ENCODE measurements at places on chromosomes 5 and 9.

- H3K4me1 ChIP-seq = peaks cover 16% of the 10 kb centered on the region
- H3K4me3 ChIP-seq = peak overlapping the region; percentile 76
- peak overlapping the region; percentile 68 for H3K27ac ChIP-seq
- no peak for DNase-seq
Measured at GRCh38 chr5:1535646-1536045, 11.9 kb upstream of the LPCAT1 start.

DNA sequence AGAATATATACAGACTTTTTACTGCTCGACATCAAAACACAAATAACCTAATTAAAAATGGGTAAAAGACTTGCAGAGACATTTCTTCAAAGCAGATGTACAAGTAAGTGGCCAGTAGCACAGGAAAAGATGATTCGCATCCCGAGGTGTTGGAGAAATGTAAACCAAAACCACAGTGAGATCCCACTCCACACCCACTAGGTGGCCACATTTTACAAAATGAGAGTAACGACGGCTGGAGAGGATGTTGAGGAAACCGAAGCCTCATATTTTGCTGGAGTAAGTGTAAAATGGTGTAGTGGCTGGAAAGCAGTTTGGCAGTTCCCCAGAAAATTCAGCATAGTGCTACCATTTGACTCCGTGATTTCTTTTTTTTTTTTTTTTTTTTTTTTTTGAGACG is 21.3 kb upstream of the GBGT1 start:
- peak; percentile 69 for DNase-seq
- peaks cover 14% of the 10 kb centered on the region for H3K4me1 ChIP-seq
- H3K27me3 ChIP-seq = peaks cover 36% of the 10 kb centered on the region

GRCh38 chr5:137341831-137342230 is 157.3 kb downstream of the SPOCK1 start:
- DNase-seq = no peak
- no peak overlapping the region for H3K4me3 ChIP-seq
- H3K27ac ChIP-seq = no peak overlapping the region
- no peaks in the 10 kb centered on the region for H3K4me1 ChIP-seq

GRCh38 chr9:133137451-133138231 is 16.6 kb upstream of the RALGDS start:
- H3K4me3 ChIP-seq = no peak overlapping the region
- H3K27me3 ChIP-seq = no peaks in the 10 kb centered on the region
- peaks cover 3% of the 10 kb centered on the region for H3K36me3 ChIP-seq
- H3K27ac ChIP-seq = peak overlapping the region; percentile 96
- peak; percentile 30 for DNase-seq

DNA sequence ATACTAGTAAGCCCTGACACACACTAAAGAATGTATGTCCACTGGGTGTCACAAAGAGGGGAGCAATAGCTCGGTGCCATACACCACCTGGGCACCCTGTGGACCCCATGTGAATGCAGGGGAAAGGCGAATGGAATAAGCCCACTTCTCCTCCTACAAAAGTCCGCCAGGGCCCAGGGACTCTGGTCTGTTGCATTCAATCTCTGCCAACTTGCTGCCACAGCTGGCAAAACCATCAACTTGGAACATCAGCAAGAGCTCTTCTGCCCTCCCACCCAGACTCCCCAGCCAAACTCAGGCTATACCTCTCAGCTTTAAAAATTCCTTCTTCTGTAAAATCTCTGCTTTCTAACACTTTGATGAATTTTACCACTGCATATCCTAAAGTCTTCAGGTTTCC is 54.5 kb downstream of the PFDN1 start:
- no peaks in the 10 kb centered on the region for H3K27me3 ChIP-seq
- H3K4me1 ChIP-seq = peaks cover 55% of the 10 kb centered on the region
- peaks cover 14% of the 10 kb centered on the region for H3K36me3 ChIP-seq
- no peak overlapping the region for H3K27ac ChIP-seq
- DNase-seq = no peak
- H3K4me3 ChIP-seq = no peak overlapping the region

DNA sequence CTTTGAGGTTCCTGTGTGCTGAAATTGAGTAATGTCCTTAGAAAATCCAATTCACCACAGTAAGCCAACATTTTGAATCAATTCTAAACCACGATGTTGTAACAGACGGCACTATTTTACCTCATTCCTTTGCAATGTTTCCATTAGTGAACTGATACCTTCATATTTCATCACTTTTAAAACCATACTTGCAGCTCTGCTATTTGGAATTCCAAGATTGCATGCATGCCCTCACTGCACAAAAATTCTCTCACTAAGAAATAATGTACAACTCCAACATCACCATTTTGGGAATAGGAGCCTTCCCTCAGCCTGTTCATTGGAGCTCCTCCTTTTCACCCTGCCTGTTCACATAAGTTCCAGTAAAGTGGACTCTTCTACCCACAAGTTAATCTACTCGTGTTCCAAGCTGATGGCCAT is 74.8 kb upstream of the TGFBR1 start:
- DNase-seq = no peak
- H3K27ac ChIP-seq = no peak overlapping the region
- no peaks in the 10 kb centered on the region for H3K36me3 ChIP-seq

DNA sequence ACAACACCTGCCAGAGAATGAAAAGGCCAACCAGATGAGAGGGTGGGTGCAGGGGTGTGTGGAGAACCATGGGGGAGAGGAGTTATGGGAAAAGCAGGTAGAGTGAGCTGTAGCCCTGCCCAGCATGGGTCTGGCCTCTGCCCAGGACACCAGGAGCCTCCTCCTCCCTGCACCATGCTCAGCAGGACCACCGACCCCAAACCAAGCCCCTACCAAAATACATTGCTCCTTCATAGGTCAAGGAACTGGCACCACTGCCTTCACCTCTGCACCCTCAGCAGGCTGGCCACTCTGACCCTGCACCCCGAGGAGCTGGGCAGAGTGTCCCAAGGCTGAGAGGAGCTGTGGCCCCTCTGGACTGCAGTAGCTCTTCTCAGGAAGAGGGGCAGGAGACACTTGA is 102.0 kb downstream of the NSG2 start:
- H3K36me3 ChIP-seq = no peaks in the 10 kb centered on the region
- DNase-seq = no peak
- peaks cover 4% of the 10 kb centered on the region for H3K4me1 ChIP-seq
- H3K27ac ChIP-seq = no peak overlapping the region
- peaks cover 13% of the 10 kb centered on the region for H3K27me3 ChIP-seq
- H3K4me3 ChIP-seq = no peak overlapping the region

GRCh38 chr9:99485459-99485858 is 263.4 kb downstream of the SEC61B start:
- no peak overlapping the region for H3K4me3 ChIP-seq
- H3K36me3 ChIP-seq = no peaks in the 10 kb centered on the region
- no peak overlapping the region for H3K27ac ChIP-seq
- no peaks in the 10 kb centered on the region for H3K4me1 ChIP-seq
- no peak for DNase-seq
- peaks cover 10% of the 10 kb centered on the region for H3K27me3 ChIP-seq

DNA sequence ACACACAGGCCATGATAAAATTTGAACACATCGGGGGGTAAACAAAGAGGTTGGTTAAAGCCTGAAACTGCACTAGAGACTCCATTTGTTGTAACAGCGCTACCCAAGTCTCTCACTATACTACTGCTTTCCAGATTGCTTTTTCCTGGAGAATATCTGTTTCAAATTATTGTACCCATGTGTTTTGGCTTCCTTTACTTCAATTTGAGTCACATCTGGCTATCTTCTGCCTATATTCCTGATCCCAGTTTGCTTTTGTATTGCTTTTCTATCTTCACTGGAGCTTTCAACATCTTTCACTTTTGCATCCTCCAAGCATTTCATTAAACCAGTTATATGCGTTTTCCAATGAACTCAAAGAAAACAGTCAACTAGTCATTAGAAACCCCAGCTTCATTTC is 404.7 kb downstream of the MLLT3 start:
- no peaks in the 10 kb centered on the region for H3K36me3 ChIP-seq
- no peaks in the 10 kb centered on the region for H3K27me3 ChIP-seq
- H3K4me1 ChIP-seq = peaks cover 11% of the 10 kb centered on the region
- no peak overlapping the region for H3K27ac ChIP-seq
- no peak for DNase-seq

DNA sequence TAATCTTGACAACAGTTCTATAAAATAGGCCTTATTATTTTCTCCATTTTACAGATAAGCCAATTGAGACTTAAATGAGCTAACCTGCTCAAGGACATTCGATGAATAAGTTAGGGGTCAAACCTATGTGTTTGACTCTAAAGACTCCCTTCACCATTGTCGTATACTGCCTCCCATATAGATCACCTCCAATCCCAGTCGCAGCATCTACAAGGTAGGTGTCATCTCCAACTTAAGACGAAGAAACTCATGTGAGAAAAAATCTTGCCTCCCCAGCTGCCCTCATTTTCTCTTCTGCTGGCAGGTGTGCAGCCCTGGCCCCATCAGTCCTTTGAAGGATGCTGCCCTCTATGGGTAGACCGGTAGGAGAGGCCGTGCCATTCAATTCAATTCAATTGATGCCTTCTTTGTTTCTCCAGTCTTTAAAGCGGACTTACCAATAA is 75.2 kb upstream of the SMARCA2 start:
- H3K36me3 ChIP-seq = no peaks in the 10 kb centered on the region
- peak; percentile 64 for DNase-seq
- H3K27me3 ChIP-seq = peaks cover 8% of the 10 kb centered on the region
- no peak overlapping the region for H3K4me3 ChIP-seq
- H3K4me1 ChIP-seq = peaks cover 4% of the 10 kb centered on the region
- no peak overlapping the region for H3K27ac ChIP-seq

GRCh38 chr5:71834601-71835000 is 115.5 kb downstream of the CARTPT start:
- no peaks in the 10 kb centered on the region for H3K27me3 ChIP-seq
- no peaks in the 10 kb centered on the region for H3K4me1 ChIP-seq
- no peak for DNase-seq
- no peak overlapping the region for H3K27ac ChIP-seq
- H3K4me3 ChIP-seq = no peak overlapping the region
- H3K36me3 ChIP-seq = no peaks in the 10 kb centered on the region

DNA sequence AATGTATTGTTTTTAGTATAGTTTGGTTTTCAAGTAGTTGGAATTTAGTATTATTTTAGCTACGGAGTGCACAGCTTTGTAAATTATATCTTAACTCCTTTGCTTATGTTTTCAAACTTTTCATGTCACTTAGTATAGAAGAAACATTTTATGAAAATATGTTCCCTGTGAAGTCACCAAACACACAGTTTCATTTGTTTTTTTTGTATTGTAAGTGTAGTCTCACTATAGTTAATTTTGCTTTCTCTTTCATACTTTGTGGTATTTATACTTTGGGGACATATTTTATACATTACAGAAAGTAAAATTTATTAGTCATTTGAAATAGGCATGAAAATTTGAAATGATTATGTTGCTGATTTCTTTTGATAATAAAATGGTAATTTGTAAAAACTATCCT is 5.0 kb downstream of the CHSY3 start:
- no peak overlapping the region for H3K4me3 ChIP-seq
- peaks cover 8% of the 10 kb centered on the region for H3K4me1 ChIP-seq
- no peak for DNase-seq
- H3K27ac ChIP-seq = no peak overlapping the region
- H3K27me3 ChIP-seq = peaks cover 23% of the 10 kb centered on the region

DNA sequence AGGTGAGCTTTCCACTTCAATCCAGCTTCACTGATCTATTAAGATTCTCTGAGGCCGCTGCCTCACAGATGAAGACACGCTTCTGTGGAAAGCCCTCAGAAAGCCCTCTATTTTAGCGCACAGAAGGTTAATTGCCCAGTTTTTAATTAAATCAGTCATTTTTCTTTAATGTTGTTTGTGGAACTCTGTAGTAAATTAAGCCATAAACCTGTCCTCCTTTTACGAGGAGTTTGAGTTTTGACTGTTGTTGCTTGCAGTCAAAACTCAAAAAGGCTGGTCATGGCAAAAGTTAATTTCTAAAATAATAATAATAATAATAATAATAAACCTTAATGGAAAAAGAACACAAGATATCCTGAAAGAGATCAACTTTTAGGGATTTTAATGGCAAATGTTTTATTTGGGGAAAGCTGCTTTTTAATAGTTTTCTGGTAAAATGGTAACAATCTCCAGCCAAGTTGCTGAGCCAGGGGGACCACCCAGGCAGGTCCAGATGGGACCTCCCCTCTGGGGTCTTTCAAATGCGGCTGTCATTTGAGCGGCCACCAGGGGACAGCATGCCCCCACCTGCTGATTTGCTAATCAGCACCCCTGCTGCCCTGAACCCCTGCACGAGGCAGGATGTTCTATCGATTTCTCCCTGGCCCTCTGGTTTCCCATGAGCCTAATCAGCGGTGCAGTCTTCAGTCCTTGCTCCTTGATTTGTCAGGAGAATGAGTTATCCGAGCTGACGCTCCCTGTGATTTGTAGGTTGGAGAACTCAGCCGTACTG is 247.2 kb downstream of the FSTL4 start:
- DNase-seq = peak; percentile 31
- no peaks in the 10 kb centered on the region for H3K4me1 ChIP-seq
- H3K27me3 ChIP-seq = peaks cover 4% of the 10 kb centered on the region
- no peak overlapping the region for H3K27ac ChIP-seq
- no peaks in the 10 kb centered on the region for H3K36me3 ChIP-seq
- no peak overlapping the region for H3K4me3 ChIP-seq

GRCh38 chr9:81182431-81182830 is 506.9 kb downstream of the TLE1 start:
- no peaks in the 10 kb centered on the region for H3K27me3 ChIP-seq
- H3K27ac ChIP-seq = no peak overlapping the region
- no peak overlapping the region for H3K4me3 ChIP-seq
- no peaks in the 10 kb centered on the region for H3K4me1 ChIP-seq

GRCh38 chr5:68995845-68996545 is 97.8 kb upstream of the SLC30A5 start:
- no peak for DNase-seq
- H3K4me3 ChIP-seq = no peak overlapping the region
- H3K27ac ChIP-seq = no peak overlapping the region
- no peaks in the 10 kb centered on the region for H3K4me1 ChIP-seq

- H3K4me1 ChIP-seq = no peaks in the 10 kb centered on the region
- no peak overlapping the region for H3K27ac ChIP-seq
- peak; percentile 30 for DNase-seq
Measured at GRCh38 chr5:151427258-151427657, 20.1 kb upstream of the SLC36A1 start.

GRCh38 chr5:167049043-167049663 is 1242.3 kb upstream of the WWC1 start:
- peak; percentile 42 for DNase-seq
- no peaks in the 10 kb centered on the region for H3K27me3 ChIP-seq
- no peaks in the 10 kb centered on the region for H3K4me1 ChIP-seq
- H3K36me3 ChIP-seq = no peaks in the 10 kb centered on the region
- H3K27ac ChIP-seq = no peak overlapping the region

GRCh38 chr9:113992276-113992951 is 85.7 kb downstream of the AMBP start:
- no peaks in the 10 kb centered on the region for H3K27me3 ChIP-seq
- peaks cover 3% of the 10 kb centered on the region for H3K4me1 ChIP-seq
- no peak overlapping the region for H3K27ac ChIP-seq
- DNase-seq = no peak
- no peak overlapping the region for H3K4me3 ChIP-seq
- no peaks in the 10 kb centered on the region for H3K36me3 ChIP-seq

- H3K27ac ChIP-seq = no peak overlapping the region
- peaks cover 27% of the 10 kb centered on the region for H3K27me3 ChIP-seq
- H3K36me3 ChIP-seq = no peaks in the 10 kb centered on the region
- no peak for DNase-seq
- H3K4me3 ChIP-seq = no peak overlapping the region
- H3K4me1 ChIP-seq = peaks cover 20% of the 10 kb centered on the region
Measured at GRCh38 chr5:132816554-132816953, 3.5 kb downstream of the SOWAHA start.
